ENCODE measurements at places on chromosomes 2 and 18. TPM values are rescaled to one million over a fixed set of nuclear protein-coding genes. Genes with fewer than 3 reads are reported as not detected.

- H3K27ac ChIP-seq: no peak overlapping the region
- no peak for DNase-seq
- H3K27me3 ChIP-seq: peaks cover 22% of the 10 kb centered on the region
- no peaks in the 10 kb centered on the region for H3K36me3 ChIP-seq
- peaks cover 5% of the 10 kb centered on the region for H3K4me1 ChIP-seq
- no peak overlapping the region for H3K4me3 ChIP-seq
Measured at GRCh38 chr2:152415231-152415642, 80.3 kb downstream of the FMNL2 start.

GRCh38 chr18:10926621-10927161, 222.7 kb downstream of the PIEZO2 start:
- peaks cover 6% of the 10 kb centered on the region for H3K27me3 ChIP-seq
- no peaks in the 10 kb centered on the region for H3K4me1 ChIP-seq
- H3K27ac ChIP-seq: no peak overlapping the region
- no peak overlapping the region for H3K4me3 ChIP-seq
- H3K36me3 ChIP-seq: no peaks in the 10 kb centered on the region
- DNase-seq: no peak

- no peaks in the 10 kb centered on the region for H3K4me1 ChIP-seq
- no peaks in the 10 kb centered on the region for H3K36me3 ChIP-seq
- H3K27me3 ChIP-seq: no peaks in the 10 kb centered on the region
Measured at GRCh38 chr2:182642328-182642727, 73.7 kb upstream of the DNAJC10 start.

- no peak for DNase-seq
- peaks cover 32% of the 10 kb centered on the region for H3K27me3 ChIP-seq
- no peak overlapping the region for H3K4me3 ChIP-seq
- H3K4me1 ChIP-seq: peaks cover 14% of the 10 kb centered on the region
- H3K36me3 ChIP-seq: peaks cover 9% of the 10 kb centered on the region
Measured at GRCh38 chr2:65425276-65425675, 7.1 kb downstream of the SPRED2 start.

DNA sequence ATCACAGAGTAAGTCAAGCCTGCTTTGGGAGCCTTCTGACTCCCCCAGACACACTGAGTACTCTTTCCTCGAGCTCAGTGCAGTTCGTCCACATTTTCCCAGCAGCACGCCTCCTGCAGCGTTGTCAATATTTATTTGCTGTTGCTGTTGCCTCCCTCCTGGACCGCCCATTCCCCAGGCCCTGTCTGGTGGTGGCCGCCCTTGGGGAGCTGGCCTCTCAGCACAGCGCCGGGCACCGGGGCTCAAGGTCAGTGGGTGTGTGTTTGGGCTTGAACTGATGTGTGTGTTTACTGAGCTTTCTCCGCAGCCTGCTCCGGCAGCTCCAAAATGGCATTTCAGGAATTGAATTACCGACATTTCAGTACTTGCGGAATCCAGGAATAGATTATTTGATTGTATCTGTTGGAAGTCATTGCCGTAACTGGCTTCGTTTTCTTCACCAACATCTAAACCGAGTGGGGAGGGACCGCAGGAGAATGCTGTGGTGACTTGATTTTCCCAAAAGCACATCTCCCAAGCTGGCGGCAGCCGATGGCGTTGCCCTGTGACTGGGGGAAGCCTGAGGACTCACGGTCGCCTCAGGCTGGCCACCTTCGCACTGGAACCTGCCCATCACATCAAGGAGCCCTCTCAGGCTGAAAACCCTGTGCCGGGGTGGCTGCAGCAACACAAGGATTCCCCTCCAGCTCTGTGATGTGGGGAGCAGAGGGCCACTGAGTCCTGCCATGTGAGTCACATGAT, 66.0 kb downstream of the HPCAL1 start:
- H3K4me1 ChIP-seq: peaks cover 48% of the 10 kb centered on the region
- H3K36me3 ChIP-seq: no peaks in the 10 kb centered on the region
- DNase-seq: no peak
- no peak overlapping the region for H3K4me3 ChIP-seq

DNA sequence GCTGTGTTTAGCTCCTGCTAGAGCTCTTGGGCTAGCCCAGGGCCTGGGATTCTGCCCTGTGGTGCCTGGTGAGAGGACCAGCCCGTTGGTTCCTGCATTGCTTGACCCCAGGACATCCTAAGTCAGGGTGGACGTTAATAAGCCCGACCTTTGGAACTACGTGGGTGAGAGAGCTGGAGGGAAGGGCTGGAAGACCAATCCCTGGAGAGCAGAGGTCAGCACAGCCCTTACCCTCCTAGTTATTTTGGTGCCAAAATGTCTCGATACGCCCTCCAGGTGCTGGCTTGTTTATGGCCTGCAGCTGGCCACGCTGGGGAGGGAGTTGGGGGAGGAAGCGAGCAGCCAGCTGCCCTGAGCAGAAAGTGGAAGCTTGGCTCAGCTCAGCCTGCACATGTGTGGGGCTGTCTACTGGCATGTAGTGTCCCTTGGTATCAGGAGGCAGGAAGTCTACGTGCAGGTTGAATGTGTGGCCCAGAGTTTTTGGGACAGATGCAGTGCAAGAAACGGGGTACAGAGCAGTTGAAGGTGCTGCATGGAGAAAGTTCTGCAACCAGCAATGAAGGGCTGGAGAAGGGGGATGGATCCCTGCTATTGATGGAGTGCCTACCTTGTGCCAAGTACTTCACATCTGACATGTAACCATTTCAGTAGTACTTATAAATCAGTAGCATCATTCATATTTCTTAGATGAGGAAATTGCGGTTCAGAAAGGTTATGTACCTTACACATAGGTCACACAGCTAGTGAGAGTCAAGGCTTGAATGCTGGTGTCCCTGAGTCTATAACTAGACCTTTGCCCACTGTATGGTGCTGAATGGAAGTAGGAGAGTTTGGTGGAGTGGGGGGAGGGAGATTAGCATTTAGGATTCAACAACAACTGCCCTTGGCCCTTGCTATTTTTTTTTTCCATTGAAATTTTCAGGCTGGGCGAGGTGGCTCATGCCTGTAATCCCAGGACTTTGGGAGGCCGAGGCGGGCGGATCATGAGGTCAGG, 5.0 kb upstream of the DGKD start:
- no peak for DNase-seq
- no peak overlapping the region for H3K27ac ChIP-seq
- no peak overlapping the region for H3K4me3 ChIP-seq
- H3K36me3 ChIP-seq: peaks cover 1% of the 10 kb centered on the region

GRCh38 chr2:189772212-189772611, 9.6 kb upstream of the OSGEPL1 start:
- no peak for DNase-seq
- H3K27me3 ChIP-seq: no peaks in the 10 kb centered on the region
- H3K36me3 ChIP-seq: peaks cover 14% of the 10 kb centered on the region
- no peak overlapping the region for H3K4me3 ChIP-seq
- peaks cover 6% of the 10 kb centered on the region for H3K4me1 ChIP-seq

DNA sequence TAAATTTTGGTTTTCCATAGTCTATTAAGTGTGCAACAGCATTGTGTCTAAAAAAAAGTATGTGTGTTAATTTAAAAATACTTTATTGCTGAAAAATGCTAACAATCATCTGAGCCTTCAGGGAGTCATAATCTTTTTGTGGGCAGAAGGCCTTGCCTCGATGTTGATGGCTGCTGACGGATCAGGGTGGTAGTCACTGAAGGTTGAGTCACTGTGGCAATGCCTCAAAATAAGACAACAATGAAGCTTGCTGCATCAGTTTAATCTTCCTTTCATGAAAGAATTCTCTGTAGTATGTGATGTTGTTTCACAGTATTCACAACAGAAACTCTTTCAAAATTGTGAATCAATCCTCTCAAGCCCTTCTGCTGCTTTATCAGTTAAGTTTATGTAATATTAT, 31.3 kb downstream of the HDHD2 start:
- H3K4me1 ChIP-seq: peaks cover 20% of the 10 kb centered on the region
- no peak for DNase-seq
- H3K4me3 ChIP-seq: no peak overlapping the region
- no peak overlapping the region for H3K27ac ChIP-seq

- no peak overlapping the region for H3K4me3 ChIP-seq
- no peaks in the 10 kb centered on the region for H3K4me1 ChIP-seq
- no peak for DNase-seq
- H3K27ac ChIP-seq: no peak overlapping the region
- H3K36me3 ChIP-seq: no peaks in the 10 kb centered on the region
- H3K27me3 ChIP-seq: no peaks in the 10 kb centered on the region
Measured at GRCh38 chr18:29003194-29003593, 826.3 kb upstream of the CDH2 start.

DNA sequence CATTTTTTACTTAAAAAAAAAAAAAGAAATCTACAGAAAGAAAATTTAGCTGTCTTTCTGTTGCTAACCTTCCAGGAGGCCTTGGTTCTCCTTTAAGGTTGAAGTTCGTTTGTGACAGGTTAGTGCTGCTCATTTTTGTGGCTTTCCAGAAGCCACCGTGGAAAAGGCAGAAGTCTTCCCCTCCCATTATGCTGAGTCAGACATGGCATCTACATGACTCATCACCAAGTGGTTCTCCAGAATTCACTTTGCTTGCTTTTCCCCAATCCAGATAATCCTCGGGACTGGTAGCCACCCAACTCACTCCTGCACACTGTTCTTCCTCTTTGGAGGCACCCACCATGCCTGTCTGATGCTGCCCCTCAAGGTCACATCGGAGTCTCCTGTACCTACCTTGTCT, 228.7 kb downstream of the PIK3C3 start:
- no peak overlapping the region for H3K4me3 ChIP-seq
- H3K4me1 ChIP-seq: no peaks in the 10 kb centered on the region
- DNase-seq: no peak
- H3K36me3 ChIP-seq: no peaks in the 10 kb centered on the region
- H3K27me3 ChIP-seq: peaks cover 2% of the 10 kb centered on the region
- no peak overlapping the region for H3K27ac ChIP-seq

The SPEG gene
- total RNA-seq: 1.5 TPM

All from activated naive CD8-positive, alpha-beta T cell treated with anti-CD3 and anti-CD28 coated beads for 36 hours (primary cell).